Iris pigment epithelial cell (primary cell): ENCODE measurements at places on chromosomes 7 and 10.

DNA sequence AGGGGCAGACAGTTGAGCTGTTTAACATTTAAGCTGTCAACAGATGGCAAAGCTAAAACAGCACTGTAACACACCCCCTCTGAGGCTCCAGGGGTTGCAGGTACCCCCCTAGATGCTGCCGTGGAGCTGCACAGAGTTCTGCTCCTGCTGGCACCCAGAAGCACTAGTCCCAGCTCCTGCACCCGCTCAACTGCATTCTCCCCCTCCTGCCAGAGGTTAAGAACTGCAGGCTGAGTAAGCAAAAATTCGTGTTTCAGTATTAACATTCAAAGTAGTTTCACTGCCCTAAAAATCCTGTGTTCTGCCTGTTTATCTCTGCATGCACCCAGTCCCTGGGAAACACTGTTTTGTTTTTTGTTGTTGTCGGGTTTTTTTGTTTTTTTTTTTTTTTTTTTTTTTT lies 790.8 kb upstream of the KCND2 start:
- DNase-seq: peak; percentile 14

- DNase-seq: no peak
Observed at GRCh38 chr7:135840591-135840990, 92.0 kb upstream of the FAM180A start.

DNA sequence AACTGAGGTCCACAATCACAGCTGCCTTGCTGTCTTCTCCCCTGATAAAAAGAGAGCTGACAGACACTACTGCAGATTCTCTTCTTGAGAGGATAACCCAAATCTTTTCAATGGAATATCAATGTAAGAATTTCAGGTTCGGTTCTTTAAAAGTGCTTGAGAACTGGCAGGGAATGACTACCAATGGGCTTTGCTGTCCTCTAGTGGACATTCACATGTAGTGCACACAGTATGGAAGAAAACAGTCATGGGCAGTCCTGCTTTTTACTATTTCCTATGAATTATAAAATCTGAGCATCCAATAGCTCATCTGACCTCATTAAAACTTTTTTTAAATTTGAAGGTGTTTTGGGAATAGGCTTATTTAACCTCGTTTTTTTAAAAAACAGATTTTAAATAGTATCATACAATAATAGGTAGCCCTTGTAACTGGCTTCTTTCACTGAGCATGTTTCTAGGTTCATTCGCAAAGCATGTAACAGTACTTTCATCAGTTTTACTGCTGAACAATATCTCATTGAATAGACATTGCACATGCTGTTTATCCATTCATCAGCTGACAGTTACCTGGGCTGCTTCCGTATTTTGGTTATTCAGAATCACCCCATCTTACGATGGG lies 18.3 kb downstream of the FZD9 start:
- DNase-seq: peak; percentile 62

DNA sequence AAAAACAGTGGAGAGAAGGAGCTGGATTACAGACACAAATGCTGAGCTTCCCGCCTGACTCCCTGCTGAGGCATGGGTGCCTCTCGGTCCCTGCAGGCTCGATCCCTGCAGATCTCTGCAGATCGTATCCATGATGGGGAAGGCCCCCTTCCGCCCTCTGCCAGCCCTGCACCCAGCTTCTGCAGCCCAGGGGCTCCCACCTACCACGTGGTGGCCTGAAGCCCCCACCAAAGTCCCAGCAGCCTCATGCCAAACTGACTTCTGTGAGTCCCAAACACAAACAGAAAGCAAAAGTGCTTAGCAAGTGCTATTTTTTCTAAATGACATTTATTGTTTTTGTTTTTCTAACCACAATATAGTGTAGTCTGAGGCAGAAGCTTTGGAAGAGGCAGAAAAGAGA lies 127.1 kb upstream of the CHST15 start:
- no peak for DNase-seq

- DNase-seq: no peak
Observed at GRCh38 chr7:67619175-67619574, 622.5 kb downstream of the TYW1 start.
